ENCODE measurements at places on chromosomes 7 and 10.

GRCh38 chr7:117565226-117565625, 85.4 kb downstream of the CFTR start:
- DNase-seq = no peak

DNA sequence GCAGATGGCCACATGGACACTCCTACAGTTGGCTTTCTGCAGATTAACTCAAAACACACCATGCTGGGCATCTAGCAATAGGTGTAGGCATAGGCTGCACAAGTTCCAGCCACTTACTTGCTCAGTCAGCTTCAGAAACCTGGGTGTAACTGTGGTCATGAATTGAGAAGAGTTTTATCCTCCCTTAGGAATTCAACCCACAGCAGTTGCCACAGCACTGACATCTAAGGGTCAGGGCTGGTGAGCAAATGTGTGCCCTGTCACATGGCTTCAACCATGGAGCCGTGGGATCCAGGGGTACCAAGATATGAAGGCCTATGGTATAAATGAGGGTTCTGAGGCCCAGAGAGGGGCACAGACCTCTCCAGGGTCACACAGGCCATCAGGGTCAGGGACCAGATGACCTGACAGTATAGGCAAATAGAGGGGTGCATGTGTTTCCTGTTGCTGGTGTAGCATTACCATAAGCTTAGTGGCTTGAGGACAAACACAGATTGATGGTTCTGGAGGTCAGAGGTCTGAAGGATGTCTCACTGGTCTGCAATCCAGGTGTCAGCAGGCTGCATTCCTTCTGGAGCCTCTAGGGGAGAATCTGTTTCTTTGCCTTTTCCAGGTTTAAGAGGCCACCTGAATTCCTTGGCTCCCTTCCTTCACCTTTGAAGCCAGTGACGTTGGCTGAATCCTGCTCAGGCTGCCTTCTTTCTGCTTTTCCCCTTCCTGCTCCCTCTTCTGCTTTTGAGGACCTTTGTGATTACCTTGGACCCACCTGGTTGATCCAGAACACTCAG, 24.1 kb downstream of the MINDY4 start:
- DNase-seq = no peak

DNA sequence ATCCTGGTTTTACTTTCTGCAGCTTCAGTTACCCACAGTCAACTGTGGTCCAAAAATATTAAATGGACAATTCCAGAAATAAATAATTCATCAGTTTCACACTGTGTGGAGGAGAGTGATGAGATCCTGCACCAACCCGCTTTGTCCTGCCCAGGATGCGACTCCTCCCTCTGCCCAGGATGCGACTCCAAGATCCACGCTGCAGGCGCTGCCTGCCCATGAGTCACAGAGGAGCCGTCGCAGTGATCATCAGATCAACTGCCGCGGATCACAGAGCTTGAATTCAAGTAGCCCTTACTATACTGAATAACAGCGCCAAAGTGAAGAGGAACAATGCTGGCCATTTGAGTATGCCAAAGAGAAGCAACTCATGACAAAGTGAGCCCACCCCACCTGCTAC, 61.5 kb downstream of the GRB10 start:
- DNase-seq = no peak

DNA sequence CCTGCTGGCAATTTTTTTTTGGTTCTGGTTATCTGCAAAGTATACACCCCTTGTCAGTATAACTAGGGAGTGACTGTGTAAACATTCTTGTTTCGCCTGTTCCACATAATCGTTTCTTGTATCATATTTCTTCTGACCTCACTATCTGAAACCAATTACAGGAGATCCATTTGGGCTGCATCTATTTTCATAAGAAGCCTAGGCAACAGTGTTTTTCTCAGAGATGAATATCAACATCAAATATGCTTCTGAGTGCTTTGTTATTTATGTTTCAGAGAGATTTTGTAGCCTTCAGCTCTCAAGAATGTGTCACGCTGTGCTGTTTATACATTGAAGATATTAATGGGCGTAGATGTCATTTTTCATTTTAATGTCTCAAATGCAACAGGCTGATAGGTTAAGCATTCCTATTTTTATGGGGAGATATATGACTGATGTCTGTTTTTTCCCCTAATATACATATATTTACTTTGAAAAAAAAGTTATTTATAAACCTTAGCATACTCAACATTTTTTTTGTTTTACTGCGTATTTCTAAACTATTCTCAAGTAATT, 115.5 kb downstream of the FOXP2 start:
- peak; percentile 78 for DNase-seq

- DNase-seq = no peak
These were observed 64.4 kb downstream of the CALML3 start for GRCh38 chr10:5589011-5589660.

Data from SK-N-DZ (cell line).